Right cardiac atrium (tissue), 5 donors: ENCODE measurements at places on chromosomes 6 and 20. TPM values are rescaled to one million over a fixed set of nuclear protein-coding genes. Genes with fewer than 3 reads are reported as not detected.

SULF2 gene
- polyA plus RNA-seq: 25.4 TPM

MICB gene
- 1.2 TPM for polyA plus RNA-seq

PTCHD4 gene
- polyA plus RNA-seq: 0.09 TPM

DZANK1 gene
- polyA plus RNA-seq: 0.79 TPM

PLA2G7 gene
- 0.16 TPM for polyA plus RNA-seq

ZMYND8 gene
- 10.0 TPM for polyA plus RNA-seq
